ENCODE measurements at places on chromosomes 13 and 19.

DNA sequence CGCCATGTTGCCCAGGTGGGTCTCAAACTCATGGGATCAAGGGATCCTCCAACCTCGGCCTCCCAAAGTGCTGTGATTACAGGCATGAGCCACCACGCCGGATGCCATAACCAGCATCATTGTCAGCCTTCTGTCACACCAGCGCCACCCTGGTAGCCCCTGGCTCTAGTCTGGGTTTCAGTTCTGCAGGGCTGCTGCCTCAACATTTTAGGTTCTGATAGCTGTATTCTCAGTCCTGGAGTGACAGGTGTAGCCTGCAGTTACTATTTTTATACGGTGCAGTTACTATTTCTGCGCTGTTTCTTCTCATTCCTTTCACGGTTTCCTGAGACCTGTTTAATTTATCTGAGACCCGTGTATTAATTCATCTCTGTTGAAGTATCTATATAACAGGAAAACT lies 57.1 kb downstream of the TRPM4 start:
- no peak for DNase-seq

DNA sequence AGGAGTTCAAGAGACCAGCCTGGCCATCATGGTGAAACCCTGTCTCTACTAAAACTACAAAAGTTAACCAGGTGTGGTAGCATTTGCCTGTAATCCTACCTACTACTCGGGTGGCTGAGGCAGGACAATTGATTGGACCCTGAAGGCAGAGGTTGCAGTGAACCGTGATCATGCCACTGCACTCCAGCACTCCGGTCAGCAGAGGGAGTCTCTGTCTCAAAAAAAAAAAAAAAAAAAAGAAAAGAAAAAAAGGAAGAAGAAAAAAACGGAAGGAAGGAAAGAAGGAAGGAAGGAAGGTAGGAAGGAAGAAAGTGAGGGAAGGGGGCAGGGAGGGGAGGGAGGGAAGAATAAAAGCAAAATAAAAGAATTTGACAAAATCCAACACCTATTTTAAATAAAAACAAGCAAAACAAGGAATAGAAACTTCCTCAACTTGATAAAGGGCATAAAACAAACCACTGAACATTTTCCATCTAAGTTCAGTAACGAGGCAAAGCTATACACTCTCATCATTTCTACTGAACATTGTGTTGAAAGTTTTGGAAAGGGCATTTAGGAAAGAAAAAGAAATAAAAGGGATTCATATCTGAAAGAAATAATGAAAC lies 411.6 kb upstream of the SLITRK5 start:
- DNase-seq = no peak

DNA sequence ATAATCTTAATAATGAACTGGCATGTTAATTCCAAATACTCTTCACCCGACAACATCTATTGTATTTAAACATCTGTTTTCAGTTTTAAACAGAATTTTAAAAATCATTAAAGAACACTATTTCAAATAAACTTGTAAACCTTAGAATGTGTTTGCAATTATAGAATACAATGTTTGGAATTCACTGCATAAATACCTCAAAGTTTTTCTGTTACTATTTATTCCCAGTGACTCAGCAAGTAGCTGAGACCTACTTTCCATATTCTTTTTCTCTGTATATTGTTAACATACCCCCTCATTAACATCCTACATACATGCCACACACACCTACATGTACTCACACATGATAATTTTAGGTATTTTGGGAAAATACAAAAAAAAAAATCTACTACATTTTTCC lies 1134.3 kb downstream of the SLITRK1 start:
- no peak for DNase-seq

- DNase-seq = no peak
These were observed 26.9 kb downstream of the SULT2B1 start for GRCh38 chr19:48578891-48579290.

DNA sequence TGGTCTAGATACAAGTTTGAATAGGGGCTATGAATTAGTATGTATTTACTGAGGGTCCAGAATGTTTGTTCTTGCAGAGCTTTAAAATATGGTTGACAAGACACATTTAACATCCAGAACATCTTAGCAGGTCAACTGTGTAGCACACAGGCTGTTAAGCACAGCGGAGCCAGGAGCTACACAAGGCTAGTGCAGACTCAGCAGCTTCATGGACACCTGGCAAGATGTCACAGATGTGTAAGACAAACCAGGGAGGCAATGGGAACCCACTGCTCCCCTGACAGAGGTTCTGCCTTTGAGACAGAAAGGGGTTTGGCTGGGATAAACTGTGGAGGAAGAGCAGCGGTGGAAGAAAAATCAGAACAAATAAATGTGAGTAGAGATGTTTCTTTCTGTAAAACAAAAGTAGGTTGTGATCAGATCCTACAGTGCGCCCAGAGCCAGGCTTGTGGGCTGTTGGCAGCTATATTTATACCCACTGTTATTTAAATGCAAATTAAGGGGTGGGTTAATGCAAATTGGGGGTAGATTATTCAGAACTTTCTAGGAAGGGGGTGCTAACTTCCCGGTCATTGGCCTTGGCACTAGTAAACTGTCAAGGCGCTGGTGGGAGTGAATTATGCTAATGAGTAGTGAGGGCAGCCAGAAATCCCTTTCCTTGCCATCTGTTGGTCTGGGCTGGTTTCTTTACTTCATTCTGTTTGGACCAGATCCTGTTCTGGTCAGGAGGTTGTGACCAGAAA lies 33.0 kb downstream of the MIPEP start:
- no peak for DNase-seq

- peak; percentile 4 for DNase-seq
These were observed 6.3 kb upstream of the ZNF69 start for GRCh38 chr19:11881151-11881800.

GRCh38 chr19:1412323-1412923 lies 5.0 kb downstream of the DAZAP1 start:
- DNase-seq = no peak

Measured in NCI-H1436 (cell line).